GM19239 (cell line): ENCODE measurements at places on chromosomes 6 and 20.

DNA sequence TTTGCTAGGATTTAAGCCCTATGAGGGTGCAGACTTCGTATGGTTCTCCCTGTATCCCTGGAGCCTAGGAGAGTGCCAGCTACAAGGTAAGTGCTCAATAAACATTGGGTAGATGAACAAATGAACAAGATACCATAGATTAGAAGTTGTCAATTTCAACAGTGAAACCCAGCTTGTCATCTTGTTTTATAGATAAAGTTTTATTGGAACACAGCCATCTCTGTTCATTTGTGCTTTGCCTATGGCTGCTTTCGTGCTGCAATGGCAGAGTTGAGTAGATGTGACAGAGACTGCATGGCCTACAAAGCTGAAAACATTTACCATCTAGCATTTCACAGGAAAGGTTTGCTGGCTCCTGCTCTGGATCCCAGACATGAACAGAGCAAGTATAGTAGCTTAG lies 5.6 kb downstream of the DAAM2 start:
- no peak for DNase-seq

- no peak for DNase-seq
Measured at GRCh38 chr20:37885593-37886503, 17.1 kb upstream of the VSTM2L start.

DNA sequence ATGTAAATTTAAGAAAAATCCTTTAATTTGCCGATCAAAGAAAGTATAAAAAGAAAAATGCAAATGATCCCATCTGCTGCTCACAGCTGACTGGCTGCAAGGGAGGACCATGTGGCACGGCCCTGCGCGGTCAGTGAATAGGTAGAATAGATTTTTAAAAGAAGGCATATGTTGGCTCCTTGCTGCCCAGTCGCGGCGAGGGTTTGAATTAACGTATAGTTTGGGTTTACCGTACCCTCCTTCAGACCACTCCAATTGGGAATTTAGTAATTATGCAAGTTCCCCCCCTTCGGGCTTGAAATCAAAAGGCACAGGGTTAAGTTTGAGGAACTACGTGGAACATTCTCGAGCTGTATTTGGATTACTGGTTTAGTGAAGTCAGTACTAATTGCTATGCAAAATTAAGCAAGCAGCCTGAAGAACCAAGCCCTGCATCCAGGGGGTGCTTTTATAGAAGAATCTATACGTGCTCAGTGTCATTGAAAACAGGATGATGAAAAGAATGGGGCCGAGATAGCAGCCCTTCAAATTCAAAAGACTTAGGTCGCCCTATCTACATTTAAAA lies 1.1 kb upstream of the BEND3 start:
- DNase-seq, result peak; percentile 28

DNA sequence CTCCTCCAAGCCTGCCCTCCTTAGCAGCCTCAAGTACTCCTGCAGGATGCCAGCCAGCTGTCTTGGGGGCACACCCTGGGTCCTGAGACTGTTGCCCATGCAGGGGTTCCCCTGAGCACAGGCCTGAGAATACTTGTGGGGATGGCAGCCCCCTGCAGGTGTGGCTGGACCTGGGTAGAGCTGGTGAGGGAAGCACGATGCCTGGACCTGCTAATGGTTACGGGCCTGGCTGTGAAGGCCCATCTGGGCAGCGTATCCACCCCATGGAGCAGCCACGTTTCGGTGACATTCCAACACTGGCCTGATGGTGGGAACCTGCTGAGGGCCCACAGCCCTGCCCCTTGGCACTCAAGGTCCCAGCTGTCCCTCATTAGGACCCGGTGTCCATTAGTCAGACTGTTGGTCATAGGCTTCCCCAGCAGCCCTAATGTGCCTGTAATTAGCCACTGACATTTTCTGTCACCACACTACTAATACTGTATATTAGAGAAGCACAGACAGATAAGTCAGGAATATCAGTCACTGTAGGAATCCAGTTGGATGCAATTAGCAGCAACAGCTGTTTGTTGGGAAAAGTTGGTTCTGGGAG lies 20.3 kb downstream of the CCDC167 start:
- DNase-seq, result no peak

GRCh38 chr6:35090734-35091133 lies 50.4 kb downstream of the TCP11 start:
- DNase-seq, result no peak
